Small intestine (tissue), 16 donors: ENCODE measurements at places on chromosomes 13 and 19. TPM values are rescaled to one million over a fixed set of nuclear protein-coding genes. Genes with fewer than 3 reads are reported as not detected.

Gene KLHL1
- not detected for polyA plus RNA-seq

Gene SNRPA
- 36.7 TPM for polyA plus RNA-seq

Gene ZIM2
- not detected for polyA plus RNA-seq

Gene KASH5
- not detected for polyA plus RNA-seq

Gene ZNF440
- 3.5 TPM for polyA plus RNA-seq

Gene IRGC
- not detected for polyA plus RNA-seq

Gene RNF113B
- not detected for polyA plus RNA-seq

Gene BEST2
- not detected for polyA plus RNA-seq

- no peak for DNase-seq
- no peak overlapping the region for H3K27ac ChIP-seq
- H3K4me1 ChIP-seq, result no peaks in the 10 kb centered on the region
- H3K27me3 ChIP-seq, result no peaks in the 10 kb centered on the region
- no peak overlapping the region for H3K4me3 ChIP-seq
- H3K36me3 ChIP-seq, result no peaks in the 10 kb centered on the region
These were observed 63.4 kb downstream of the ZNF726 start for GRCh38 chr19:23978068-23978467.

- H3K27me3 ChIP-seq, result no peaks in the 10 kb centered on the region
- H3K4me1 ChIP-seq, result no peaks in the 10 kb centered on the region
- H3K36me3 ChIP-seq, result no peaks in the 10 kb centered on the region
- no peak for DNase-seq
- no peak overlapping the region for H3K4me3 ChIP-seq
These were observed 1355.0 kb downstream of the OLFM4 start for GRCh38 chr13:54383604-54384003.

GRCh38 chr13:22082030-22082429, 411.2 kb downstream of the FGF9 start:
- H3K4me3 ChIP-seq, result no peak overlapping the region
- DNase-seq, result peak; percentile 51
- H3K36me3 ChIP-seq, result no peaks in the 10 kb centered on the region
- no peaks in the 10 kb centered on the region for H3K27me3 ChIP-seq

DNA sequence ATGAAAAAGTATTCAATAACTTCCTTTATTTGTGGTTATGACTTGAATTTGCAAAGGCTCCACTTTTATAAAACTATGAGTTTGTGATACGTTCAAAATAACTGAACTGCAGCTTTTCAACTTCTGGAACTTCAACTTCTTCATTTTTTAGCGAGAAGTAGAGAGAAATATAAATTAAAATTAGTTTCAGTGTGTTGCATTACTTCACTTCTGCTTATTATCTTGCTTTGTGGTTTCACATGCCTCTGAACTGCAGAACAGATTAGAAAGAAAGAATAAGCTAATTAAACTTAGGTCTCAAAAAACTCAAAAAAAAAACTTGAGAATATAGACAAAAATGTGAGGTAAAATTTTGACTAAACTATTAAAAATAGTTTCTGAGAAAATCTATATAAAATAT, 1073.4 kb downstream of the PCDH17 start:
- H3K4me1 ChIP-seq, result no peaks in the 10 kb centered on the region
- no peaks in the 10 kb centered on the region for H3K36me3 ChIP-seq
- no peak for DNase-seq
- H3K27ac ChIP-seq, result no peak overlapping the region
- H3K27me3 ChIP-seq, result no peaks in the 10 kb centered on the region

GRCh38 chr13:27172495-27172842, 858 bp upstream of the USP12 start:
- H3K4me3 ChIP-seq, result no peak overlapping the region
- peaks cover 27% of the 10 kb centered on the region for H3K4me1 ChIP-seq
- no peaks in the 10 kb centered on the region for H3K27me3 ChIP-seq
- peak; percentile 20 for DNase-seq
- H3K27ac ChIP-seq, result peak overlapping the region; percentile 71
- no peaks in the 10 kb centered on the region for H3K36me3 ChIP-seq

DNA sequence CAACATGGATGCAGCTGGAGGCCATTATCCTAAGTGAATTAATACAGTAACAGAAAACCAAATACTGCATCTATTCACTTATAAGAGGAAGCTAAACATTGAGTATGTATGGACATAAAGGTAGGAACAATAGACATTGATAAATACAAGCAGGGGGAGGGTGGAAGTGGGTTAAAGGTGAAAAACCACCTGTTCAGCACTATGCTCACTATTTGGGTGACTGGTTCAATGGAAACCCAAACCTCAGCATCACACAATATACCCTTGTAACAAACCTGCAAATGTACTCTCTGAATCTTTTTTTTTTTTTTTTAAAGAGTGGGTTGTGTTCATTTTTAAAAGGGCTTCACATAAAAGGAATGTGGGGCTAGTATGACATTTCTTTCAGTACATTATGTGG, 26.9 kb upstream of the CPB2 start:
- no peak overlapping the region for H3K27ac ChIP-seq
- H3K36me3 ChIP-seq, result peaks cover 3% of the 10 kb centered on the region
- H3K4me1 ChIP-seq, result no peaks in the 10 kb centered on the region

- H3K27ac ChIP-seq, result no peak overlapping the region
- no peaks in the 10 kb centered on the region for H3K27me3 ChIP-seq
- DNase-seq, result no peak
- H3K36me3 ChIP-seq, result no peaks in the 10 kb centered on the region
These were observed 45.3 kb downstream of the SLC7A9 start for GRCh38 chr19:32824191-32824751.

GRCh38 chr19:14412996-14413692, 6.0 kb downstream of the DDX39A start:
- H3K27ac ChIP-seq, result no peak overlapping the region
- H3K4me3 ChIP-seq, result no peak overlapping the region
- no peaks in the 10 kb centered on the region for H3K4me1 ChIP-seq
- no peaks in the 10 kb centered on the region for H3K27me3 ChIP-seq

DNA sequence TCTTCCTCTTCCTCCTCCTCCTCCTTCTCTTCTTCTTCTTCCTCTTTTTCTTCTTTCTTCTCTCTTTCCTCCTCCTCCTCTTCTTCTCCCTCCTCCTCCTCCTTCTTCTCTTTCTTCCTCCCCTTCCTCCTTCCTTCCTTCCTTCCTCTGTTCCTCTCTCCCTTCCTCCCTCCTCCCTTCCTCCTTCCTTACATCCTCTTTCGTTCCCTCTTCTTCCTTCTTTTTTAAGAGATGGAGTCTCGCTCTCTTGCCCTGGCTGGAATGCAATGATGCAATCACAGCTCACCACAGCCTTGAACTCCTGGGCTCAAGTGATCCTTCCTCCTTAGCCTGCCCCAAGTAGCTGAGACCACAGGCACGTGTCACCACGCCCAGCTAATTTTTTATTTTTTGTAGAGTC, 13.2 kb downstream of the EHD2 start:
- no peak overlapping the region for H3K4me3 ChIP-seq
- peaks cover 3% of the 10 kb centered on the region for H3K4me1 ChIP-seq
- DNase-seq, result no peak
- no peak overlapping the region for H3K27ac ChIP-seq
- H3K36me3 ChIP-seq, result no peaks in the 10 kb centered on the region

GRCh38 chr19:57566396-57567265, 7.0 kb upstream of the ZNF550 start:
- H3K27ac ChIP-seq, result no peak overlapping the region
- H3K36me3 ChIP-seq, result no peaks in the 10 kb centered on the region
- H3K4me3 ChIP-seq, result no peak overlapping the region
- H3K27me3 ChIP-seq, result no peaks in the 10 kb centered on the region
- H3K4me1 ChIP-seq, result no peaks in the 10 kb centered on the region
- no peak for DNase-seq

DNA sequence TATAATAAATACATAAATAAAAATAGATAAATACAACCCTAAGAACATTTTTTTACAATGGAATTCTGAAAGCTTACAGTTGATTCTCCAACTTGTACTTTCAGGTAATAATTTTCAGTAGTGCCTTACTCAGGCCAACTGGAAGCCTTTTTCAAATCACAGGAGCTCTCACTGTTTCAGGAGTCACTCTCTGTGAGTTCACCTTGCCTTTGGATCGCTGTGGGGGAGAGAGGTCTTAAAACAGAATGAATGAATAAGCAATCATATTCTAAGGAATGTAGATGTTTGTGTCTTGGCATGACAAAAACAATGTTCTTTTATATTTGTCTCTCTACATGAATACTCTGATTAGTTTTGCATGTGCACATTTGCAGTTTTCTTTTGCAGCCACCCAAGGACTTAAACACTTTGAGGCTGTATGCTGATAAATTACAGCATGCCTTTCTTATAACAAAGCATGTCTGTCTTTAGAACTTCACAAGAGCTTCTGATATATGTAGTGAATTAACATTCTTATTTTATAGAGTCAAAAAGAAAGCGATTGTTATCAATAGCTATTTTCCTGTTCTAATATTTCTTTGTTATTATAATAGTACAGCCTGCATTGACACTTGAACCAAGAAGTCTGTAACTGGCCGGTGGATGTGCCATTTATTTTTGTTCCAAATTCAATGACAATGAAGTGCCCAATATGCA, 1111.5 kb upstream of the ATXN8OS start:
- H3K4me1 ChIP-seq, result no peaks in the 10 kb centered on the region
- H3K27me3 ChIP-seq, result no peaks in the 10 kb centered on the region
- no peak for DNase-seq
- H3K4me3 ChIP-seq, result no peak overlapping the region

DNA sequence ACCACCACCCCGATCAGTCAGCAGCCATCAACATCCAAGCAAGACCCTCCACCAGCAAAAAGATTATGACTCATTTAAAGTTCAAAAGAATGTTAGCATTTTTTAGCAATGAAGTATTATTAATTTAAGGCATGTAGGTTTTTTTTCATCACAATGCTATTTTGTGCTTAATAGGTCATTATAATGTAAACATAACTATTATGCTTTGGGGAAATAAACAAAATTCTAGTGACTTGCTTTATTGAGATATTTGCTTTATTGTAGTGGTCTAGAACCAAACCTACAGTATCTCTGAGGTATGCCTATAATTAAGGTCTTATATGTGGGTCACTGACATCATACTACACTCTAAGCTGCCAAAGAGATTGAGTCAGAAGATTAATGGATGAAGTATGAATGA, 20.0 kb downstream of the KLF12 start:
- no peaks in the 10 kb centered on the region for H3K27me3 ChIP-seq
- no peak overlapping the region for H3K4me3 ChIP-seq
- H3K27ac ChIP-seq, result no peak overlapping the region
- no peaks in the 10 kb centered on the region for H3K36me3 ChIP-seq
- H3K4me1 ChIP-seq, result no peaks in the 10 kb centered on the region
- no peak for DNase-seq

DNA sequence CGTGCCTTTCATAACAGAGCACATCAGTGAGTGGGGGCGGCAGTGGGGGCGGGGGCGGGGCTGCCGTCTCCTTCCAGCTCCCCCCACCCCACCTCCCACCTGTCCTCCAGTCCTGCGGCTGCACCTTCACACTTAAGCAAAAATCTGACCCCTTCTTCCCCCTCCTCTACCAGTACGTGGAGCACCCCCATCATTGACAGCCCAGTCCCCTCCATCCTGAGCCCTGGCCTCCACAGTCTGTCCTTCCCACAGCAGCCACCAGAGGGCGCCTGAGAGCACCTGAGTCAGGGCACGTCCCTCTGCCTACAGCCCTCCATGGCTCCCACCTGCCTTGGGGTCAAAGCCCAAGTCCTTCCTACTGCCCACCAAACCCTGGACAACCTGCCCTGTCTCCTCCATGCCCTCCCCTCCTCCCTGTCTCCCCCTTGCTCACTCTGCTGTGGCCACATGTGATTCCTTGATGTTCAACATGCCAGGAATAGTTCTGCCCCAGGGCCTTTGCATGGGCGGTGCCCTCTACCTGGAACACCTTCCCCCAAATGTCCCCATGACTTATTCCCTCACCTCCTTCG, 4.0 kb downstream of the EBI3 start:
- H3K27ac ChIP-seq, result no peak overlapping the region
- H3K36me3 ChIP-seq, result no peaks in the 10 kb centered on the region
- no peak overlapping the region for H3K4me3 ChIP-seq
- H3K27me3 ChIP-seq, result no peaks in the 10 kb centered on the region
- DNase-seq, result peak; percentile 36

- no peaks in the 10 kb centered on the region for H3K27me3 ChIP-seq
- DNase-seq, result peak; percentile 24
These were observed 11.0 kb downstream of the MOB3A start for GRCh38 chr19:2084993-2085720.

DNA sequence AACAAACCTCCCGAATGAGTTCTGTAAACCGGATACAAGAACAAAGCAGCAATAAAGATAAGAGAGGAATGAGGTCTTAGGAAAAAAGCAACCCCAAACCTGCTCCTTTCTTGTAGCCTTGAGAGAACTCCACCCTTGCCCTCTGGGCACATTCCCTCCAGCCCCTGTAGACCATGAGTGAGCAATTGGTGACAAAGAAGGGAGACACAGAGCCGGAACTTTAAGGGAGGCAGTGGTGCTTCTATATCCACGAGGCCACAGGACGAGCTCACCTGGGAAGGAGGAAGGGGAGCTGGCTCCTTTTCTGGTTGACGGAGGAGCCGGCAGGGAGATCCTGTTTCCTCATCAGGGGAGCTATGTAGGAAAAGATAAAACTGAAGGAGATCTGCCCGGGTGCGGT, 13.0 kb downstream of the BRME1 start:
- DNase-seq, result peak; percentile 35
- no peaks in the 10 kb centered on the region for H3K27me3 ChIP-seq
- no peaks in the 10 kb centered on the region for H3K4me1 ChIP-seq
- no peak overlapping the region for H3K4me3 ChIP-seq
- no peaks in the 10 kb centered on the region for H3K36me3 ChIP-seq

DNA sequence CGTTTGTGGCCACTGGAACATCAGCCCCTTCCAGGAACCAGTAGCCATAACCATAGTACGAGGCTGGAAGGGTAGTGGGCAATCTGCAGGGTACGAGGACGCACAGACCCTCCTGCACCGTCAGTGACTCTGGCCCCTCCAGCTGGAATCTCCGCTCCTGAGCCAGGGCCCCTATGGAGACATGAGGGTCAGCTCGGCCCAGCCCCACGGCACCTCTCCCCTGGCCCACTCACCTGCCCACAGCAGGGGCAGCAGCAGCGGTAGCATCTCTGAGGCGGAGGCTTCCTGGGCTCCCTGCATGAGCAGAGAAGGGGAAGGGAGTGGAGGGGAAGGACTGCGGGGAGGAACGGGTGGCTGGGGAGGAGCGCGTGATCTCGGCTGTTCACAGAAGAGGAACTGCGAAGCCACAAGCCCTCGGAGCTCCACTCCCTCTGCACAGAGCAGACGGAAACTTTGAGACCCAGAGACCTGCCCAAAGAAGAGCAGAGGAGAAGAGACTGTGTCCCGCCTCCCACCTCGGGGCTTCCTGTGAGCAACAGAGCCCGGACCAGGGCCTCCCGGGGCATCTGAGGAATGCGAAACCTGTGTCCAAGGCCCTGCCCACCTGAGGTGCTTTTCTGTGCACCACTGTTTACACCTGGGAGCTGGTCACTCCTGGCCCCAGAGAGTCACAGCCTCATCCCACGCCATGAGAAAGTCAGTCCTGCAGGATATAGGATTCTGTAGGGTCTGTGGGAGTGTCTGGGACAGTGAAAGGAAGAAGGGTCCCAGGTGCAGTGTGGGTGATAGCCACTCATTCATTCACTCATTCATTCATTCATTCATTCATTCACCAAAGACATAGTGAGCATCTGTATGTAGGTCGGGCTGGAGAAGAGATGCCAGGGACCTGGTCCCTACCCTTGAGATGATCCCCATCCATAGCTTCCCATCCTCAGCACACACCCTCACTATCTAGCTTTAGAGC, at the start of gene SIGLEC6:
SIGLEC6 (minus strand) TSS at position 322 of the 967 bp plus-strand sequence; CDS start at position 300, 22 bp downstream.
- H3K4me3 ChIP-seq, result no peak within 1 kb of the TSS
- no peaks in the 10 kb centered on the region for H3K27me3 ChIP-seq
- no peak for DNase-seq
- H3K27ac ChIP-seq, result no peak within 1 kb of the TSS
